Fibroblast of mammary gland (primary cell): ENCODE measurements at places on chromosomes 3 and 15.

DNA sequence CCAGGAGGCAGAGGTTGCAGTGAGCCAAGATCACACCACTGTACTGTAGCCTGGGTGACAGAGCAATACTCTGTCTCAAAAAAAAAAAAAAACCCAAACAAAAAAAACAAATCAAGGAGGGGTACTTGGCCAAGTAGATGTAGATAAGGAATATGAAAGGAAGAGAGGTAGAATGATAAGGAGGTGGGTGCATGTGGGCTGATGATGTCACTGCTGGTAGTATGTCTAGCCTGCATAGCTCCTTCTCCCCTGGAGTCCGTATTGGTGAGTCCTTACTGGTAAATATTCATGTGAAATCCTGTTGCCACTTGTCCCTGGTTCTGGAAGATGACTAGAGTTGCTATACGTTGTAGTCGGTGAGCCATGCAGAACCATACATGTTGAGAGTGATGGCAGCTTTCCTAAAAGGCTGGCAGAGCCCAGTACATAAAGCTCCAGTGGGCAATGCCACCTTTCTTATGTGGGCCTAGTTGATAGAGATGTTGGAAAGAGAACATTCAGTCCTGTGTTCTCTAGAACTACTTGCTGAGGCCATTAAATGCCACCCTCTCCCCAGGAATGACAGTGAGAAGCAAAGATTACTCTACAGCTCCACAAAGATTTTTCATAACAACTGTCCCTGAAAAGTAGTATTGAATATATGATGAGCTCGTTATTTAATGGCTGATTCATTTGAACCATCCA lies 11.0 kb downstream of the KAT2B start:
- DNase-seq, result no peak

DNA sequence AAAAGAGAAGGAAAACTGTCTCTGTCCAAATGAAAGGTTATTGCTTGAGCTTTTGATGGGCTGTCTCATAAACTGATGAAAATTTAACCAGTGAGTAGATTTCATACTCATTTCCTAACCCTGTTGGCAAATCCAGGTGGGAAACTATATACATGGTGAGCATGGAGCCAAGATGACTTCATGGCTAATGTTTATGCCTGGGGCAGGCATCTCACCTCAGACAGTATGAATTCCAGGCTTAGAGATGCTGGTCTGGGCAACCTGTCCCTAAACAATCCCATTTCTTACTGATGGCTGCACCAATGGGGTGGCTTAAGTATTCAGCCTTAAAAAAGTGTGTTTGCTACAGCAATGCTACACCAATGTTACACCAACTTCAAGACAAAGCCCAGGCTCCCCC lies 58.1 kb downstream of the SLTM start:
- DNase-seq, result no peak

GRCh38 chr3:87145553-87145952 lies 81.6 kb upstream of the CHMP2B start:
- DNase-seq, result peak; percentile 28

DNA sequence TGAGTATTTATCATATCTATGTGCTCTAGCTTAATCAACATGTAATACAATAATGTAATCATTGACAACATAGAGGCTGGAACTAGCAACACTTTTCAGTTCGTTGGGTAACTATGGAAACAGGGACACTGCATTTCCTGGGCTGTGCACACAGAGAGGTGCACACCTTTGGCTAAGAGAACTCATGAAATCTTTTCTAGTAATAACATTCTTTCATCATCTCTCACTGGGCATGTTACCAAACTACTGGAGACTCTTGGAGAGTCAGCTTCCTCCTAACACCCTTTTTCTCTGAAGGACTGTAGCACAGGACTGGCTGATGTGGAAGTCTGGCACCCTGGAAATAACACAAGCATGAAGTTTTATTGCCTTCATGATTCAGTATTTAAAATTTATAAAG lies 135.6 kb downstream of the KCNMB2 start:
- peak; percentile 20 for DNase-seq

DNA sequence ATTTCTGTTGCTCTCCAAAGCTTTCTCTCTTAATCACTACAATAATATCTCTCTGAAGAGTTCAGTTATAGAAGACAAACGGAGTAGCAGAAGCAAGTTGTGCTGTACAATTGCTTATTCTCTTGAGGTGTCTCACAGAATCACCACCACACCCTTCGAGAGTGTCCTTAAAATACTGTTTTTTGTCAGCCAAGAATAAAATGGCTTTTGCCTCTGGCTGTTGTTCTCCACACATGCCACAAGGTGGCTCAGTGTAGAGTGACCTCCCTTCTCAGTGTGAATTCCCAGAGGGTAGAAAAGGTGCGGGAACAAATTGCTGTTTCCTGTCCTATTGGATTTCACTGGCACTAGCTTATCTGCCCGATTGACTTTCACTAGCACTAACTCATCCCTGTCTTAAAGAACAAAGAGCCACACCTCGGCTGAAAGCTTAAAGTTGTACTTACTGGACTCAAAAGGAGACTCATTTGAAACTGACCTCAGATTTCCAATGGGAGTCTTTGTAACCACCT lies 134.2 kb upstream of the SATB1 start:
- peak; percentile 25 for DNase-seq

GRCh38 chr3:23474580-23475357 lies 271.6 kb downstream of the UBE2E2 start:
- no peak for DNase-seq

GRCh38 chr3:176247191-176247590 lies 950.1 kb downstream of the TBL1XR1 start:
- DNase-seq, result no peak

DNA sequence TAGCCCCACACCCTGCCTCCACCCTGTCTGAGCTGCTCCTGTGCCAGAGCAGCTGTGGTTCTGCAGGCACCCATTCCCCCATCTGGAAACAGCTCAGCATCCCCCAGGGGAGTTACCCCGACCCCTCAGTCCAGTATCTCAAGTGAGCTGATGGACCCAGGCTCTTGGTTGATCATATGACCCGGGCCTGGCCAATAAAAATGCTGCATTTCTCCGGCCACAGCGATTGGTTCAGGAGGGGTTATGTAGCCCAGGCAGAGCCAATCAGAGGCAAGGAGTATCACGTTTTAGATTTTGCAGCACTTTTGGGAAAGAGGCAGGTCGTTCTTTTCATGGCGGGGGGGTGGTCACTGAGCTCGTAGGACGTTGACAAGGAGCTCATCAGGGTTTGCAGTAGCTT lies 120.8 kb downstream of the TPRA1 start:
- DNase-seq, result no peak

DNA sequence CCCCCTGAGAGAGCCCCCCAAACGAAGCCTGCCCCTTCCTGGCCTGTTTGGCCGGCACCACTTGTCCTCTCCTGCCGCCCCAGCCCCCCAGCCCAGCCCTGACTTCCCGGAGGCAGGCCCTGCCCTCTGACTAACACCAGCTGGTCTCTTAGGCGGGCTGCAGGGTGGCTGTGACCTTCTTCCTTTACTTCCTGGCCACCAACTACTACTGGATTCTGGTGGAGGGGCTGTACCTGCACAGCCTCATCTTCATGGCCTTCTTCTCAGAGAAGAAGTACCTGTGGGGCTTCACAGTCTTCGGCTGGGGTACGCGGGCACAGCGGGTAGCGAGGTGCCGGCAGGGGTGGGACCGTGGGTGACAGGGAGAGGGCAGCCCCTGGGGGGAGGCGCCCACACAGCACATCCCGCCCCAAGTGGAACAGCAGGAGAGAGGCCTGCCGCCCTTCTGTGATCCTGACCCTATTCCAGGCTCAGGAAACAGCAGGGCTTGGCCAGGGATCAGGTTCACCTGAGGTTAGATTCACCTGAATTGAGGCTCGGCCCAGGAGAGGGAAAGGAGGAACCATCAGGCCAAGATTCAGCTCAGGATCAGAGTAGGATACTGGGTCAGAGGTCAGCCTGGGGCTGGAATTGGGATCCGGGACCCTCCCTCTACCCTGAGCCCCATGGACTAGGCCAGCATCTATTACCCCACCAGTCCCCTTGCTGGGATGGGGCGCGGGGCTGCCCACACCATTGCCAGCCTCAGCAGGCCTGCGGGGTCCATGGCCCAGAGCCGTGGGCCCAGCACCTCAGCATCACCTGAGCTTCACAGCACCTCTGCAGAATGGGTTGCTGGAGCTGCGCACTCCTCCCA lies 21.9 kb downstream of the PTH1R start:
- DNase-seq, result no peak

DNA sequence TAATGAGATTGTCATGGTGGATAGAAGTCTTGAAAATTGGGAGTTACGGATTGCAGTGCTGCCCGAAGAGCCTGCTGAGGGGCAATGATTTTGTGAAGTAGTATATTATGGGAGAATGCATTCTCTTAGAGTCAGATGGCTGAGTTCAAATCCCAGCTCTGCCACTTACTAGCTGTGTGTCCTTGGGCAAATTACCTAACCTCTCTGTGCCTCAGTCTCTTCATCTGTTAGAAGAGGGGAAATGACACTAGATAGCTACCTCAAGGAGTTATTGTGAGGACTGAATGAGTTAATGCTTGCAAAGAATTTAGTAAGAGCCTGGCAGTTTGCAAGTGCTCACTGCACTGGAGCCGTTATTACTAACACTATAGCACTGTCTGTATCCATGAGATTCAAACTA lies 15.4 kb downstream of the FGD5 start:
- DNase-seq, result no peak
